ENCODE measurements at places on chromosomes 4 and X.
A peak's percentile ranks its signal among the peaks of the same experiment; 100 is the strongest.

GRCh38 chr4:177596035-177596434 lies 153.8 kb upstream of the AGA start:
- DNase-seq, result no peak

DNA sequence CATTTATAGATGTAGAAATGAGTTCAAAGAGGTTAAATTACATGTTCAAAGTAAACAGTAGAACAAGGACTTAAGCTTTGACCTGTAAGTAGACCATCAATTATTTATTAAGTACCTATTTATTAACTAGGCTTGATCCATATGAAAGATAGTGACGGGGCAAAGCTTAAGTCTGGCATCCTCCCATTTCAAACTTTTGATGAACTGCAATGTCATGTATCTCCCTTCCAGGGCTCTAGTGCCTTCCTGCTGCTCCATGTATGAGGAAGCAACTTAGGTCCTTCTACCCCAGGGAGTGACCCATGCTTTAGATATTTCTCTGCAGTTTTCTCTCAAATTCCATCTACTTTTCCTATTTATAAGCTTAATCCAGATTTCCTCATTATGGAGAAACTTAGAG lies 31.9 kb upstream of the ANTXR2 start:
- DNase-seq, result no peak

- no peak for DNase-seq
Measured at GRCh38 chrX:18722500-18723071, 15.1 kb downstream of the PPEF1 start.

- no peak for DNase-seq
Measured at GRCh38 chrX:72694170-72694569, 19.9 kb downstream of the PHKA1 start.

DNA sequence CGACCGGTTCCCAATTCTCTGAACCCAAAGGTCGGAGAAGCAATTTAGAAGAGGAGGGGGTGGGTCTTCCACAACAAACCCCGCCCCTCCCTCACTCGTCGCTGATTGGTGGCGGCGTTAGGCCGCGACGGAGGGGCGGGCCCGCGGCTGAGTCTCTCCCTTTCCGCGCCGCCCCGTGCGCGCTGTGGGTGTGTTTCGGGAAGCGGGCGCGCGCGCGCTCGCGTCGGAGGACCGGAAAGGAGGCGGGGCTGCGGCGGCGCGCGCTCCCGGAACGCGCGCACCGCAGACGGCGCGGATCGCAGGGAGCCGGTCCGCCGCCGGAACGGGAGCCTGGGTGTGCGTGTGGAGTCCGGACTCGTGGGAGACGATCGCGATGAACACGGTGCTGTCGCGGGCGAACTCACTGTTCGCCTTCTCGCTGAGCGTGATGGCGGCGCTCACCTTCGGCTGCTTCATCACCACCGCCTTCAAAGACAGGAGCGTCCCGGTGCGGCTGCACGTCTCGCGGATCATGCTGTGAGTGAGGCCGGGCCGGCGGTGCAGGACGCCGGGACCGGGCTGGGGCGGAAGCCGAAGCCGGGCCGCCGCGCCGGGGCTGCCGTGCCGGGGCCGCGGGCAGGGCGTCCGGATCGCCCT lies at the start of gene SPCS3:
SPCS3 (plus strand) TSS at position 263 of the 636 bp plus-strand sequence; CDS start at position 374, 111 bp downstream.
- DNase-seq, result peak; percentile 91

GRCh38 chrX:16778545-16778944 lies 7.7 kb upstream of the TXLNG start:
- DNase-seq, result no peak

DNA sequence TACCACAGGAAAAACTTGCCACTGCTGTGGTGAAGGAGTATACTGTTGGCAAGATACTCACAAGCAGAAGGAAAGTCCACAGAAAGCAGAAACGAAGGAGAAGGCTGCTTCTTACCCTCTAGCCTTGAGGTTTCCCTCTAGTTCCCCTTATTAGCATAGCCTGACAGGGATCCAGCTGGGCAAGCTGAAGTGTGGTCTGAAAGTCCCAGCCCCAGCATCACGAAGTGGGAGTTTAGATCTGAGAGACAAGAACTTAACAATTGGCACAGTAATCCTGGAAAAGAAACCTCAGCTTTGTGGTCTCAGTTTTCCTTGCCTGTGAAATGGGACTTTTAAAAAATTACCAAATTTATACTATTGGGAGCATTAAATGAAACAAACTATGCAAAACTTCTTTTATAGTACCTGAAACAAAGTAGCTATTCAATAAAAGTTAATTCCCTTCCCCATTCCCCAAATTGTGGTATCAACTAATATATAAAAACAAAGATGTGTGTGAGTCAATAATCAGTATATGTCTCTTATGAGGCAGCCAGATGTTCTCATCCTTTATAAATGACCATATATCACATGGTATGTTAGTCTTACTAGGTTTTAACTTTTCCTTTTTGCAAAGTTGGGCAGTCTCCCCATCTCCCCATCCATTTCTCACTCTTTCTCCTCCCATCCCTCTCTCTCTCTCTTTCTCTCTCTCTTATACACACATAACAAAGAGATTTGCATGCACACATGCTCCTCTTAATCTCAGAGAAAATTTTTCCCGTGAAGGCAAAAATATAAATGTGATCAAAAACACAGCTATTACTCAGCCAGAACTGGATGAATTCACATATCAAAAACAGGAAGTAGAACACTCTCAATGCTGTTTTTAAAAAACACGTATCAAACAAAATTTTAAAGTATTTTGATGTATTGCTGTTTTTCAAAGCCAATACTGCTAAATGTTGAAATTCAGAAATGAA lies 57.8 kb downstream of the SCFD2 start:
- DNase-seq, result no peak

All from urinary bladder (tissue), 4 donors.